ENCODE measurements at places on chromosomes 12 and 14. TPM values are rescaled to one million over a fixed set of nuclear protein-coding genes. Genes with fewer than 3 reads are reported as not detected.
A peak's percentile ranks its signal among the peaks of the same experiment; 100 is the strongest.

DNA sequence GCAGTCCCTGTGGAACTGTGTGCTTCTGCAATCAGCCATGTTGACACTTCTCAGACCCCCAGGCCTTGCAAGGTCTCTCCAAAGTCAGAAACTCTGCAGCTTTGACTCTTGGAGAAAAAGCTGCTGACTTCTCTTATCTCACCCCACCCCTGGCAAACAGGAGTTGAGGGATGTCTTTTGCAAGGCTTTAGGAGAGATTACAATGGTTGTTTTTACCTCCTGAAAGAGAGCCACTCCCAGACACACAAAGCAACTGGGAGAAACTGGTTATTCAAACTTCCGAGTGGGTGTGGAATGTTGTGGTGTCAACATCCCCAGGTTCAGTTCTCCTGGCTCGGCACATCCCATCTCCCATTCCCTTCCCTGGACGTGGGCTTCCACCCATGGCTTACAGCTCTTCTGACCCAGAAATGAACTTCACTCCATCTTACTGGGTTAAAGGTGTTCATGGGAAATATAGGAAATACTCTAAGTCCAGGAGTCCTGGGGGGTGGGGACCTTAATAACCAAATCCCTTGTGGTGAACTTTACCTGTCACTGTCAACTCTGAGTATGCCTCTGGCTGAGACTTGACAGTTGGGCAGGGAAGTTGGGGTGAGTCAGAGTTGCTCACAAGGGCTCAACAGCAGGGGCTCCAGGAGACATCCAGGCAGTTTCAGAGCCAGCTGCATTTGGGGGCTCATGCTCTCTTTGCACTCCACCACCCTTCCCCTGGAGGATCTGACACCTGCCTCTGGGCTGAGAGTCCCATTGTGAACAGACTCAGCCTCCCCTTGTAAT, 41.9 kb downstream of the CCDC177 start:
- no peak overlapping the region for H3K4me3 ChIP-seq
- H3K27me3 ChIP-seq, result peaks cover 9% of the 10 kb centered on the region
- no peaks in the 10 kb centered on the region for H3K4me1 ChIP-seq
- H3K27ac ChIP-seq, result no peak overlapping the region
- H3K36me3 ChIP-seq, result no peaks in the 10 kb centered on the region

The CPNE6 gene
- polyA plus RNA-seq, result 0.10 TPM

DNA sequence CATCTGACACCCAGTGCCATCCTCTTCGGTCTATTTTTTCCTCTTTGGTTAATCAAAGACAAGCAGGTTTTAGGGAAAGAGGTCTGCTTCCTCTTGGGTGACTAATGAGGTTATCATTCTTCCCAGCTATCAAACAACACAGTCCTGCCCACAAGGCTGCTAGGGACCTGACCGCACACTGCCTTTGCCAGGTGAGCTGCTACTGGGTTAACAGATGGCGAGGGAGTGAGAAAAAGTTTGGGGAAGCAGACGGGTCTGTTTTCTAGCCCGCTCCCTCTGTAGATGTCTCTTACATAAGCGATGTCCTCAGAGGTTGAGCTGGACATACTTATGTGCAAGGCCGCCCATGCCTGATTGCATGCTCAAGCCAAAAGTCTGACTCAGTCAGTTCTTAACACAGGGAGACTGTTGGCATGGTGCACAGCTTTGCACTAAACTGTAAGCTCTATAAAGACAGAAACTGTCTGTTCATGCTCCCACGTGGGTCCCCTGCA, 94.1 kb downstream of the SLC15A4 start:
- no peak for DNase-seq
- H3K4me3 ChIP-seq, result no peak overlapping the region
- H3K27ac ChIP-seq, result no peak overlapping the region
- H3K27me3 ChIP-seq, result peaks cover 16% of the 10 kb centered on the region
- H3K4me1 ChIP-seq, result peaks cover 2% of the 10 kb centered on the region
- no peaks in the 10 kb centered on the region for H3K36me3 ChIP-seq

The LRRC43 gene
- polyA plus RNA-seq, result not detected

The TDP1 gene
- polyA plus RNA-seq, result 20.5 TPM

DNA sequence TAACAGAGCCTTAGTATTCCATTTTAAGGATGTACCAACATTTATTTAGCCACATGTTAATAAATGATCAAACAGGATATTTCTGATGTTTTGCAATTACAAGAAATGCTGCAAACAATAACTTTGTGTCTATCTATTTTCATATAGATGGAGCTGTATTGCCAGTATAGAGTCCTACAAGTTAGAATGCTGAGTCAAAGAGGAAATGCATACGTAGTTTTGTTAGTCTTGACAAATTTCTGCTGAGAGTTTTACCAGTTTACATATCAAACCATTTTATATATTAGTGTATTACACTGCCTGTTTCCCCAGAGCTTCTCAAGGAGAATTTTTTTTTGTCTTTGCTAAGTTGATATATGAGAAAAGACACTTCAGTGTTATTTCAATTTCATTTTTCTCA, 541.7 kb downstream of the SLC16A7 start:
- H3K36me3 ChIP-seq, result no peaks in the 10 kb centered on the region
- DNase-seq, result no peak
- H3K4me1 ChIP-seq, result no peaks in the 10 kb centered on the region
- H3K4me3 ChIP-seq, result no peak overlapping the region

DNA sequence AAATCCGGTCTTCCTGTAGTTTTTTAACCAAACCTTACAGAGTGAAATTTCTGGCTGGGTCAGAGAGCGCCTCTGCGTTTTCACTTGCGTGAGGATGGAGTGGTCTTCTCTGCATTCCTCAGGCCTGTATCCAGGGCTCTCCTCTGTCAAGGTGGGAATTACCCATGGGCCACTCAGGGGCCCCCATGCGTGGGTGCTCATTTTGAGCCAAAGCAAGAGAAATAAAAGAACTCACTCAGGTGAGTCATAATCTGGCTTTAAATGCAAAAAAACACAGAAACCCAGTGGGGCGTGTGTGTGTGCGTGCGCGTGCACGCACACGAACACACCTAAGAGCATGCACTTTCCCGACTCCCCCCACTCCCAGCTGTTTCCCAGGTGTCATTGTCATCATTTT, 104.0 kb upstream of the PWP1 start:
- no peaks in the 10 kb centered on the region for H3K36me3 ChIP-seq
- DNase-seq, result no peak
- H3K27ac ChIP-seq, result no peak overlapping the region
- no peaks in the 10 kb centered on the region for H3K4me1 ChIP-seq
- H3K27me3 ChIP-seq, result no peaks in the 10 kb centered on the region

DNA sequence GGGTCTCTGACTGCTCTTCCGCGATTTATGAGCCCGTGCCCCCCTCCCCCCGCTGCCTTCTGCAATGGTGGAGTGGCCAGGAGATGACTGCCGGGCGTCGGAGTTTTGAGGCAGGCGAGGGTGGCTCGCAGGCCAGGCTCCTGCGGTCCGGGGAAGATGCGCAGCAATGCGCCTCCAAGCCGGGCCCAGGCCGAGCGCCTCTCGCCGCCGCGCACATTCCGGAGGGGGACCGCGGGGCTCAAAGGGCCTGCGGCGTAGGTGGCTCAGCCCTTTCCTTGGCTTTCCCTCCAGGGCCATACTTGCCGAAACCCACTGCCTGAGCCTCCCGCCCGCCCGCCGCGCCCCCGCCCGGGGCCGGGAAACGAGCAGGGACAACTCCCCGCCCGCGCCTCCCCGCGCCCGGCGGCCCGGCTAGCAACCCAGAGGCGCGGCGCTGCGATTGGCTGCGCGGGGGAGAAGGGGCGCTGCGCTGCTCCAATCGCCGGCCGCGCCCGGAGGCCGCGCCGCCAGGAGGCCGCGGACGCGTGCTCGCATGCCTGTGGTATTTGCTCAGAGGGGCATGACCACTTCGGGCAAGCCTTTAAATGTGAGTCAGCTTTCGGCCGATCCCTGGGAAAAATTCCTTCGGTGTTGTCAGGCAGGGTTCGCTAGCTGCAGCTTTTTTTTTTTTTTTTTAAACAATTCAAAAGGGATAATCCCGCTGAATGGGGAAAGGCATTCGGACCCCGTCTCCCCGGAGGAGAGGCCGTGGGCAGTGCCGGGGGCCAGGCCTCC, 157.9 kb upstream of the PARP11 start:
- H3K4me1 ChIP-seq, result peaks cover 18% of the 10 kb centered on the region
- H3K27me3 ChIP-seq, result no peaks in the 10 kb centered on the region
- no peaks in the 10 kb centered on the region for H3K36me3 ChIP-seq
- peak overlapping the region; percentile 52 for H3K4me3 ChIP-seq
- no peak overlapping the region for H3K27ac ChIP-seq

- DNase-seq, result no peak
- no peaks in the 10 kb centered on the region for H3K4me1 ChIP-seq
- no peaks in the 10 kb centered on the region for H3K36me3 ChIP-seq
- H3K27ac ChIP-seq, result no peak overlapping the region
- no peak overlapping the region for H3K4me3 ChIP-seq
Measured at GRCh38 chr12:99852666-99853065, 132.1 kb downstream of the ANKS1B start.

GRCh38 chr14:105085766-105086165, 20.5 kb upstream of the GPR132 start:
- H3K4me1 ChIP-seq, result peaks cover 17% of the 10 kb centered on the region
- H3K27me3 ChIP-seq, result peaks cover 18% of the 10 kb centered on the region
- no peaks in the 10 kb centered on the region for H3K36me3 ChIP-seq
- no peak for DNase-seq
- no peak overlapping the region for H3K4me3 ChIP-seq

GRCh38 chr14:59342516-59343484, 122.4 kb downstream of the GPR135 start:
- no peak for DNase-seq
- H3K36me3 ChIP-seq, result no peaks in the 10 kb centered on the region
- H3K27me3 ChIP-seq, result no peaks in the 10 kb centered on the region
- H3K27ac ChIP-seq, result no peak overlapping the region
- H3K4me1 ChIP-seq, result no peaks in the 10 kb centered on the region

DNA sequence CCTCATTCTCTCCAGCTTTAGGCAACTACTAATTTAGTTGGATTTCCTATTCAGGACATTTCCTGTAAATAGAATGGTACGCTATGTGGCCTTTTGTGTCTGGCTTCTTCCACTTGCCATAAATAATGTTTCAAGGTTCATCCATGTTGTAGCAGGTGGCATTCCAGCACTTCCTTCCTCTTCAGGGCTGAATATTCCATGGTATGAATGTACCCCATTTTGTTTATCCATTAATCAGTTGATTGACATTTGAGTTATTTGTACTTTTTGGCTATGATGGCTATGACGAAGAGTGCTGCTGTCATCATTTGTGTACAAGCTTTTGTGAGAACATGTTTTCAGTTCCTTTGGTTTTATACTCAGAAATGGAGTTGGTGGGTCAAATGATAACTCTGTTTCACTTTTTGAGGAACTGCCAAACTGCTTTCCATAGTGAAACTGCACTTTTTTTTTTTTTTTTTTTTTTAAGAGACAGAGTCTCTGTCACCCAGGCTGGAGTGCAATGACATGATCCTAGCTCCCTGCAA, 6.5 kb upstream of the CDK2AP1 start:
- peak; percentile 78 for DNase-seq
- H3K36me3 ChIP-seq, result no peaks in the 10 kb centered on the region
- H3K27ac ChIP-seq, result peak overlapping the region; percentile 55
- peaks cover 13% of the 10 kb centered on the region for H3K4me1 ChIP-seq

GRCh38 chr12:4849795-4850345, 59.8 kb upstream of the KCNA1 start:
- H3K27me3 ChIP-seq, result no peaks in the 10 kb centered on the region
- no peak for DNase-seq
- no peak overlapping the region for H3K27ac ChIP-seq
- H3K4me1 ChIP-seq, result no peaks in the 10 kb centered on the region

The KLRC2 gene
- 0.25 TPM for polyA plus RNA-seq

DNA sequence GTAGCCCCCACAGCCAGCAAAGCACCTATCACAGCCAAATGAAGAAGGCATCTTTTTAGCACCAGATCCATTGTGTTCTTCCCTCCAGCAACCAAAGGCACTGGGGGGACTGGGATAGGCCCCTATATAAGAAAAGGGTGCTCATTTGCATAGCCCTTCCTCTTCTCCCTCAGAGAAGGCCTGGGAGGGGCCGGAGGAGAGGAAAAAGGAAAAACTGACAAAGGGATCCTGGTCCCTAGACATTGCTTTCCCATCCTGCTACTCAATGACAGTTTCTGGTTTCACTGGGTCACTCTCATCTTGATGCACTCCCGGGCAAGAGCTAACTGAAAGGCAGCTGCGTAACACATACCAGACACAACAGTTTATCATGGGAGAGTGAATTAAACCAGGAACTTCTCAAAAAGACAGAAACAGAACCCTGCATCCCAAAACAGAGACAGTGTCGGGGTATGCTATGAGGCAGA, at the start of gene PMEL:
TSS of gene PMEL (minus strand) at position 102 of the 467 bp plus-strand sequence. CDS start at position 71, 31 bp downstream.
- peak within 1 kb of the TSS; percentile 82 for H3K4me3 ChIP-seq
- no peaks in the 10 kb centered on the region for H3K36me3 ChIP-seq
- no peak within 1 kb of the TSS for H3K27ac ChIP-seq
- no peak for DNase-seq
- H3K27me3 ChIP-seq, result no peaks in the 10 kb centered on the region
- peaks cover 20% of the 10 kb centered on the region for H3K4me1 ChIP-seq

The HHIPL1 gene
- not detected for polyA plus RNA-seq

The GDF3 gene
- not detected for polyA plus RNA-seq

DNA sequence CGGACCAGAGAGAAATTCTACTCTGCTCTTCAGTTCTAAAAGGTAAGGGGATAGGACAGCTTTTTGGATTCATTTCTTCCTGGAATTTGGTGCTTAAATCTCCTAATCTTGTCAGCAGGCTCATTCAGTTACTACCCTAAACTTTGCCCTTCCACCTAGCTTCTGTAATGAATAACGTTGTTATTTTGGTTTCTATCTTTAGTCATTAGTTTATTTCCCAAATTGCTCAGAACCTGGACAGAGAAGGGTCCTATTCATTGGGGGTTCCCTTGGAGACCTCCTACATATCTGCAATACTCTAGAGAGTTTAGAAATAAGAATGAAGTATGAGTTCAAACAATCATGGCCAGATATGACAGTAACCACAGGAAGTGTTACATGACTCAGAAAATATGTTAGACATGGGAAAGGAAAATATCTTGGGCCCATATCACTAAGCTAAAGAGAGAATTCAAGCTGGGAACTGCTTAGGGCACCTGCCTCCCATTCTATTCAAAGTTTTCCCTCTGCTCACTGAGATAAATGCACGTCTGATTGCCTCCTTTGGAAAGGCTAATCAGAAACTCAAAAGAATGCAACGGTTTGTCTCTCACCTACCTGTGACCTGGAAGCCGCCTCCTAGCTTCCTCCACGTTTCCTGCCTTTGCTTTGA, 87.9 kb downstream of the GAS2L3 start:
- H3K4me1 ChIP-seq, result no peaks in the 10 kb centered on the region
- no peak for DNase-seq
- no peaks in the 10 kb centered on the region for H3K36me3 ChIP-seq
- no peak overlapping the region for H3K4me3 ChIP-seq

- no peaks in the 10 kb centered on the region for H3K4me1 ChIP-seq
Measured at GRCh38 chr12:38123566-38124246, 192.9 kb upstream of the ALG10B start.

DNA sequence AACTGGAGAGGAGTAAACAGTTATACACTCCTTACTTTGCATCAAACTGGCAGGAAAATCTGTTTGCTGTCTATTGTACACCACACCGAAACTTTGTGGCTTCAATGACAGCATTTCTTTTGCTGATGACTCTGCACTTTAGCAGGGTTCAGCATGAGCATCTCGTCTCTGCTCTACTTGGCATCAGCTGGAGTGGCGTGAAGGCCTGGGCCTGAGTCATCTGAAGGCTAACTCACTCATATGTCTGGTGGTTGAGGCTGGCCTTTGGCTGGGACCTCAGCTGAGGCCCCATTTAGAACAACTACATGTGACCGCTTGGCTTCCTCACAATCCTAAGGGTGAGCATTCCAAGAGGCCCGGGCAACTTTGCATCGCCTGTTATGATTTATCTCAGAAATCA, 28.7 kb upstream of the REP15 start:
- no peaks in the 10 kb centered on the region for H3K4me1 ChIP-seq
- no peaks in the 10 kb centered on the region for H3K27me3 ChIP-seq
- H3K4me3 ChIP-seq, result no peak overlapping the region
- no peaks in the 10 kb centered on the region for H3K36me3 ChIP-seq
- DNase-seq, result no peak
- no peak overlapping the region for H3K27ac ChIP-seq

The RERGL gene
- not detected for polyA plus RNA-seq

The SLC4A8 gene
- polyA plus RNA-seq, result 3.1 TPM
